NCI-H1694 treated with DMSO at 0.1 percent for 48 hours (cell line): ENCODE measurements at places on chromosomes 3 and 15.

GRCh38 chr3:8827641-8828040 lies 58.2 kb upstream of the OXTR start:
- no peak for DNase-seq

DNA sequence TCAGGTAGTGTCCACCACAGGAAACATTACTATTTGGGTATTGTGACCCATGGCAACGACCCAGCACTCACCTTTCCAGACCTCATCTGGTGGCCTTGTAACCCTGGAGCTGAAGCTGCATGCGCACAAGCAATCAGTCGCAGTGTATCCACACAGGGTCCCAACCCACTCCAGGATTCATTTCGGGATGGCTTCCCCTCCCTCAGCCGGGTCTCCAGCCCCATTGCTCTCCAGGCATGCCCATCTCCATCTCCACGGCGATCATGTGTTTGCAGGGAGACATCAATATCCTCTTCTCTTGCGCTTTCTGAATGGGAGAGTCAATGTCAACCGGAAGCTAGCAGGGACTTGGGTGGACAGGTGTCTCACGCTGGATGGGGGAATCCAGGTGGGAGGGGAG lies 35.2 kb downstream of the GOLGA6L2 start:
- no peak for DNase-seq

DNA sequence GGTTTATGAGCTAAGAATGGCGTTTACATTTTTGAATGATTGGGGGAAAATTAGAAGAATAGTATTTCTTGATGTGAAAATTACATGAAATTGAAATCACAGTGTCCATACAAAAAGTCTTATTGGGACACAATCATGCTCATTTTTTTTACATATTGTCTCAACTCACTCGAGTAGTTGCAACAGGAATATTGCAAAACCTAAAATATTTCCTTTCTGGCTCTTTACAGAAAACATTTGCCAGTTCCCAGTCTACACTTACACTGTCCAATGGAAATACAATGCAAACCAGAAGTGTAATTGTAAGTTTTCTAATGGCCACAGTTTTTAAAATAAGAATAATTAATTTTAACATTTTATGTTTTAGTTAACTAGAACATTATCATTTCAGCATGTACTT lies 137.8 kb downstream of the SAMMSON start:
- DNase-seq, result no peak

GRCh38 chr3:30343861-30344260 lies 262.5 kb upstream of the TGFBR2 start:
- no peak for DNase-seq

GRCh38 chr3:182436547-182436946 lies 356.8 kb upstream of the ATP11B start:
- no peak for DNase-seq

GRCh38 chr15:68730471-68730919 lies 90.2 kb downstream of the ANP32A start:
- DNase-seq, result peak; percentile 50

- no peak for DNase-seq
Observed at GRCh38 chr15:45510758-45511280, 11.7 kb downstream of the SLC30A4 start.

- DNase-seq, result no peak
Observed at GRCh38 chr3:20380295-20380694, 194.3 kb upstream of the SGO1 start.

DNA sequence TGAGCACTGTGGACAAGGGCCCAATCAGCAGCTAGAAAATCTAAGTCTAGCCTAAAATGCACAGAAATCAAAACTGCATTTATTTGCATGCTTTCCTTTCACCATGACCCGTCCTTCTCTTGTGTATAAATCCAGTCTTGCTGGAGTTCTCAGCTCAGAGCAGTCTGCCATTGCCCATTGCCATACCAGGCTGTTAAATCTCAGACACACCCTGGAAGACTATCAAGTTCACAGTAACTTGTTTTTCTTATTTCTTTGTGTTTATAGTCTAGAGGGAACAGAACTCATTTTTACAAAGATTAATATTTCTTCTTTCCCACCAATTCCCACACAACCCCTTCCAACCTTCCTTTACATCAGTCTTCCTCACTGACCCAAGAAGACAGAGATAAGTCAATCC lies 85.9 kb downstream of the COL8A1 start:
- no peak for DNase-seq

- no peak for DNase-seq
Observed at GRCh38 chr15:45228931-45229330, 23.1 kb upstream of the SLC28A2 start.

DNA sequence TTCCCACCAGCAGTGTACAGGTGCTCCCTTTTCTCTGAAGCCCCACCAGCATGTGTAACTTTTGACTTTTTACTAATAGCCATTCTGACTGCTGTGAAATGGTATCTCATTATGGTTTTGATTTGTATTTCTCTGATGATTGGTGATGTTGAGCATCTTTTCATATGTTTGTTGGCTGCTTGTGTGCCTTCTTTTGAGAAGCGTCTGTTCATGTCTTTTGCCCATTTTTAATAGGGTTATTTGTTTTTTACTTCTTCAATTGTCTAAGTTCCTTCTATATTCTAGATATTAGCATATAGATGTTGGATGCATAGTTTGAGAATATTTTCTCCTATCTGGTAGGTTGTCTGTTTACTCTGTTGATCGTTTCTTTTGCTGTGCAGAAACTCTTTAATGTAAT lies 14.6 kb downstream of the ACTC1 start:
- DNase-seq, result no peak

- DNase-seq, result no peak
Observed at GRCh38 chr3:101194392-101194791, 126.0 kb downstream of the IMPG2 start.

GRCh38 chr3:197810901-197811300 lies 19.8 kb downstream of the LRCH3 start:
- DNase-seq, result no peak

GRCh38 chr3:71241981-71242560 lies 341.5 kb downstream of the FOXP1 start:
- no peak for DNase-seq

GRCh38 chr3:124298951-124299350 lies 307.0 kb upstream of the ROPN1 start:
- DNase-seq, result no peak

GRCh38 chr3:56769116-56769707 lies 32.5 kb downstream of the ARHGEF3 start:
- DNase-seq, result no peak

DNA sequence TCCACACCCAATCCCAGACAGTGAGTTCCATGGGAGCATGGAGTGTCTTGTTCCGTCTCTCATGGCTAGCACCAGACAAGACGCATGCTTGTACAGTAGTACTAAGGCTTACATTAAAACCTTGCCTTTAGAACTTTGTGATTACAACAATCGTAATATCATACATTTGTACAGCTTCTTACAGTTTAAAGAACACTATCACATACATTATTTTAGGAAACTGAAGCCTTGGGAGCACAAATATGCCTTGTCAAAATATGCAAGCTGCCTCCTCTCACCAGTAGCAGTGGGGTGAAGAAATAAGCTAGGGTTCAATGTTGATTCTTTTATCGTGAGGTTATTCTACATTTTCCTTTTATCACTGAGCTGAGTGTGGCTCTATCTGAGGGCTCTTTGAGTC lies 36.8 kb downstream of the ADAMTSL3 start:
- no peak for DNase-seq

- DNase-seq, result no peak
Observed at GRCh38 chr15:82018201-82018600, 27.6 kb downstream of the MEX3B start.

- no peak for DNase-seq
Observed at GRCh38 chr3:192819001-192819569, 91.7 kb upstream of the FGF12 start.

GRCh38 chr3:125350597-125350996 lies 24.5 kb downstream of the ZNF148 start:
- no peak for DNase-seq

GRCh38 chr3:87766721-87767120 lies 292.1 kb downstream of the CGGBP1 start:
- no peak for DNase-seq

DNA sequence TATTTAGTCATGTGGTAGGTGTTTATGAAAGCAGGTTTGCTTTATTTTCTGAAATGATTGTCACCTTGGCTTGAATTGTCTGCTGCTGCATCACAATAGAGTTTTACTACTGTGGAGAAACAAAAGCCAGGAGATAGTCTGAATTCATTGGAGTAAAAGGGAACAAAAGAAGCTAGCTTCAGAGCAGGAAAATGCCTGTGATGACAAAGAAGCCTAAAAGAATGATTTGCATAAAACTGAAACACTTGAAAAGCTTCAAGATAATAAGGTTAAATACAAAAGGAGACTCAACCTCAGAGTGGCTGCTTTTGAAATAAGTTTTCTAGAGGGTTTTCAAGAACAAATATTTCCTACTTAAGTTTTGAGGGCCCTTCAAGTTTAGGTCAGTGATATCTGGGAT lies 138.3 kb downstream of the PTPRG start:
- no peak for DNase-seq

- no peak for DNase-seq
Observed at GRCh38 chr3:177711637-177712036, 514.4 kb upstream of the TBL1XR1 start.

GRCh38 chr15:39304201-39304841 lies 276.6 kb upstream of the THBS1 start:
- DNase-seq, result no peak

DNA sequence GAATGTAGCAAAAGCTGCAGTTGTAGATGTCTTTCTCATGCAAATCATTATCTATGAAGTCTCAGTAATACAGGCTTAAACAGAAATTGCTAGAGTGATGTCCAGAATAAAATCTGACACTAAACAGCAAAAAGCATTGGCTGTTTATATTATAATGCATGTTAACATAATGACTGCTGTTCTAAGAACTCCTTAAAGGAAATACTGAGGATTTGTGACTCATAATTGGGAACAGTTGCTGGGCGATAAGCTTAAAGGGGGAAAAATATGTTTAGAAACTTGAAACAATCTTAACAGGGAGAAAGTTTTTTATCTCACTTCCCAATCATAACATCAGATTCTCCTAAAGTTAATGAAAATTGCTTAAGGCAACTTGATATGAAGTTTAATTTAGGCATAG lies 17.5 kb downstream of the TIPARP start:
- DNase-seq, result no peak

GRCh38 chr3:134189849-134190248 lies 60.8 kb downstream of the RYK start:
- DNase-seq, result no peak

DNA sequence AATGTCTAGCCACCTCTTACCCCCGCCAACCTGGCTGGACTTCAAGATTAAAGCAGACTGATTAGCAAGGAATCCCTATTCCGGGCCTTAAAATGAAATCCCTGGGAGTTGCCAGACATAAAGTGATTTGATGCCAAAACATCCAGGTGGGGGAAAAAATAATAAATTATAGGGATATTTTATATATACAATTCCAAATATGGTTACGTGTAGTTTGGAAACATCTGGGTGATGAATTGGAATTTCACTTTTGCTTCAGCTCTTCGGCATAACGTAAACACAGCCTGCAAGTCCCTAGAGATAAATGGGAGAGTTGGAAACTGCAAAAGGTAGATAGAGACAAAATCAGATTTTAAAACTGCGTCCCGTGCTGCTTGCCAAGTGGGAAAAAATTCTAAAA lies 545.5 kb upstream of the MDFIC2 start:
- no peak for DNase-seq

- no peak for DNase-seq
Observed at GRCh38 chr3:22979581-22979980, 223.5 kb upstream of the UBE2E2 start.

DNA sequence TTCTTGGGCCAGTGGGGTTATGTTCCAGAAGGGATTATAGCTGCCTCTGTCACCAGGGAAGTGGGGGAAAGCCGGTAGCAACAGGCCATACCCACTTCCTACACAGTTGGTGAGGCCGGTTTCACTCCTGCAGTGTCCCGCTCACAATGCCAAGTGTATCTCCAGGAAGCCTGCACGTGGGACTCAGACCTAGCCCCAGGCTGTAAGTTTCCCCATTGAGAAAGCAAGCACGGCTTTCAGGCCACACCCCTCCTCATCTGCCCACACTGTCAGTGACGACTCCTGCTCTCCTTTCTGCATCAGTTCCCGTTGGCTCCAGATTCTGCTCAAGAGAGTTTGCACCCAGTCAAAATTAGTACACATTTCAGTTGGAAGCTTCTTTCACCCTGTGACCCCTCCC lies 51.6 kb upstream of the CPOX start:
- DNase-seq, result no peak

DNA sequence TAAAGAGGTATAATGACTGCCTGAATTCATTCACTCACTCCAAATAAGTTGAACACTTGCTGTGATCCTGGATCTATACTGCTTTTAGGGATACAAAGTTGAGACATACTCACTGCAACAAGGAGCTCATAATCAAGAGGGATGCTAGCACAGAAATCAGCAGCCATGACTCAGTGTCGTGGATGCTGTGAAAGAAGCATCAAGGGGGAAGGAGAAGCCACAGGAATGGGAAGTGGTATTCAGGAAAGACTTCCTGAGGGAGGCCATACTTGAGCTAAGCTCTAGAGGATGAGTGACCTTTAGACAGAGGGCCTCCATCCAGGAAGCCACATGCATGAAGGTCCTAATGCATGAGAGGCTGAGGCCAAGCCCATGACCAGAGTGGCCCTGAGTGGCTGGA lies 245.7 kb upstream of the RORA start:
- DNase-seq, result no peak

DNA sequence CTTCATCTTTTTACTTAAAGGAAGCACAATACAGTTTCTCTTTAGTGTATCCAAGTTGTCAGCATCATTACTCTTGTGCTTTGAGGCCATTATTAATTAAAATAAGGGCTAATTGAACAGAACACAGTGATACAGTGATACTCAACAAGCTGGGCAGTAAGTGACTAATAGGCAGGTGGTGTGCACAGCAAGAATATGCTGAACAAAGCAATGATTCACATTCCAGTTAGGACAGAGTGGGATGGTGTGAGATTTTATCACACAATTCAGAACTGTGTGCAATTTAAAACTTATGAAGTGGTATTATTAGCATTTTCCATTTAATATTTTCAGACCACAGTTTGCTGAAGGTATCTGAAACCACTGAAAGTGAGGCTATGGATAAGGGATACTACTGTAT lies 116.9 kb downstream of the PLOD2 start:
- no peak for DNase-seq

DNA sequence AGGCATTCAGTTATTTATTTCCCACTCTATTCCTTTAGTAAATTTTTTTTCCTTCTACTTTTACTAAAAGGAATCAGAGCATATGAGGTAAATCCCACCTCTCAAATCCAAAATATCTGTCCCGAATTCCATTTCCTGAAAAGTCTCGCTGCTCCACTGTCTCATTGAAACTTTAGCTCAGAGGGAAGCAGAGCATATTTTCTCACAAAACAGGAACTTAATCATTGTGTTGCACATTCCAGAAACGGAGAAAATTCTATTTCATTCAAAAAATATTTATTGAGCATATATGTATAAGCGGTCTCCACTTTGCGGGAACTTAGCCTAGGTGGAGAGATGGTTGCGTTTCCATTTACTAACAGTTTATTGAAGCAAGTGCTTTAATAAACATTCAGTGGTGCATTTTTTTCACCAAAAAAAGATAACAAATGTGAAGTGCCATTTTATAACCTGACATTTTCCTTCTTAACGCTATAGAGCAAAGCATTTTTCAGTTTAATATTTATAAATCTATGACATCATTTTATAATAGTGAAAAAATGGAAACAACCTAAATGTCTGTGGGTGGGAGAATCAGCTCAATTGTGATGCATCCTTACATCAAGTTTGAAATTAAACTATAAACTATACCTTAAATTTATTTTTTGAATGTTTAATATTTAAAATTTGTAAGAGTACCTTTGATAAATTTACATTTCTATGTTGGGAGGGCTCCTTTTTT lies 67.2 kb upstream of the CSTA start:
- DNase-seq, result no peak

- no peak for DNase-seq
Observed at GRCh38 chr15:22890296-22890695, 51.8 kb downstream of the NIPA2 start.
